Activated B cell treated with CpG ODN at 0.5 μM for 24 hours (primary cell): ENCODE measurements at places on chromosomes 11 and 22. TPM values are rescaled to one million over a fixed set of nuclear protein-coding genes. Genes with fewer than 3 reads are reported as not detected.

The ARSA gene
- total RNA-seq = 49.0 and 50.9 TPM in 2 replicates

The CBL gene
- 26.2 and 27.8 TPM in 2 replicates for total RNA-seq

The TYR gene
- total RNA-seq = not detected in 2 replicates

The CSRP3 gene
- total RNA-seq = not detected in 2 replicates

The GSTT2B gene
- total RNA-seq = not detected in 2 replicates

The SERPIND1 gene
- not detected in 2 replicates for total RNA-seq

The OR2D2 gene
- total RNA-seq = not detected in 2 replicates

DNA sequence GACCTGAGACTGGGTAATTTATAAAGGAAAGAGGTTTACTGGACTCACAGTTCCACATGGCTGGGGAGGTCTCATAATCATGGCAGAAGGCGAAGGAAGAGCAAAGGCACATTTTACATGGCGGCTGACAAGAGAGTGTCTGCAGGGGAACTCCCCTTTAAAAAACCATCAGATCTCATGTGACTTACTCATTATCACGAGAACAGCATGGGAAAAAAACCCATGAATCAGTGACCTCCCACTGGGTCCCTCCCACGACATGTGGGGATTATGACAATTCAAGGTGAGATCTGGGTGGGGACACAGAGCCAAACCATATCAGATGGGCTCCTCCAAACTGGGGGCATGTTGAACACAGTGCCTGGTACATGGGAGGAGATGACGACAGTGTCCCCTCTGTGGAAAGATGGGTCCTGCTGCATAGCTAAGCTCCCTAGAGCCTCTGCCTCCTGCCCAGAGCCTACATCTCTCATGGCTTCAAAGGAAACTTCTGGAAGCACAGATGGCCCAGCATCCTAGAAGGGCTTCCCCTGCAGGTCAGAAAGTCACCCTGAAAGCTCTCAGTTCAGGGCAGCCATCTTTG, 46.1 kb downstream of the MYEOV start:
- no peaks in the 10 kb centered on the region for H3K27me3 ChIP-seq
- peaks cover 17% of the 10 kb centered on the region for H3K4me1 ChIP-seq
- DNase-seq = no peak
- H3K36me3 ChIP-seq = no peaks in the 10 kb centered on the region
- H3K4me3 ChIP-seq = no peak overlapping the region

DNA sequence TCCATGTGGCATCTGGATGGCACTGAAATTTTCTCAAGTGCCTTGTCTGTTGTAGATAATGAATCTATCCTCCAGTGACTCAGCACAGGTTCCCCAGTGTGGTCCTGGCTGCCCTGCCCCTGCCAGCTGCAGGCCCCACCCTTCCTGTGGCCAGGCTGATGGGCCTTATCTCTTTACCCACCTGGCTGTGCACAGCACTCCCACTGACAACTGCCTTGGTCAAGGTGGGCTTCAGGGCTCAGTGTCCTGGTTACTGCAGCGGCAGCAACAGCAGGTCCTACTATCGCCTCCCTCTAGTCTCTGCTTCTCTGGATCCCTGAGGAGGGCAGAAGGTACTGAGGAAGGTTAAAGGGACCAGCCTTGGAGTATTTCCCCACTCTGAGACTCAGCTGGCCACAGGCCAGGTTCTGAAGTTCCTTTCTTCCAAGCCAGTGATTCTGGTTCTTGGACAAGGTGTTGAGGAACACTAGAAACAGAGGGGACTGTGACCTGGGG, 3.1 kb downstream of the HMBS start:
- DNase-seq = no peak
- H3K27me3 ChIP-seq = no peaks in the 10 kb centered on the region
- peaks cover 22% of the 10 kb centered on the region for H3K4me1 ChIP-seq
- H3K4me3 ChIP-seq = no peak overlapping the region

DNA sequence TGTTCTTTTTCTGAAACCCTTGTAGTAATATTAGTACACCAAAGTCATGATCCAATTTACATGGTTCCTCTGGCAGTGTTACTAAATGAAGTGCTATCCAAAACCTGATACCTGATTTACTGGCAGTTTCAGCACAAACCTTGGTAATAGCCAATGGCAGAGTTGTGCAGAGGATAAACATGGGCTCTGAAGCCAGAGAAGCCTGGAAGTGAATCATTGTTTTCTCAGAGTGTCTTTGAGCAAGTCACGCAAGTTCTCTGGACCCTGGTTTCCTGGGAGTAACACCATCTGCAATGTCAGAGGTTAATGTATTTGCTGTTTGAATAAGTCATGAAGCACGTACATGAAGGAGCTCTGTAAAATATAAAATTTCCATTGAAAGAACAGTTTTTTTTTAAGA, 222.3 kb upstream of the NARS2 start:
- no peak for DNase-seq
- no peaks in the 10 kb centered on the region for H3K36me3 ChIP-seq
- H3K27me3 ChIP-seq = no peaks in the 10 kb centered on the region
- no peaks in the 10 kb centered on the region for H3K4me1 ChIP-seq
- H3K27ac ChIP-seq = no peak overlapping the region

- DNase-seq = no peak
- H3K4me3 ChIP-seq = no peak overlapping the region
- peaks cover 7% of the 10 kb centered on the region for H3K4me1 ChIP-seq
Observed at GRCh38 chr11:12090061-12090591, 20.3 kb upstream of the MICAL2 start.

DNA sequence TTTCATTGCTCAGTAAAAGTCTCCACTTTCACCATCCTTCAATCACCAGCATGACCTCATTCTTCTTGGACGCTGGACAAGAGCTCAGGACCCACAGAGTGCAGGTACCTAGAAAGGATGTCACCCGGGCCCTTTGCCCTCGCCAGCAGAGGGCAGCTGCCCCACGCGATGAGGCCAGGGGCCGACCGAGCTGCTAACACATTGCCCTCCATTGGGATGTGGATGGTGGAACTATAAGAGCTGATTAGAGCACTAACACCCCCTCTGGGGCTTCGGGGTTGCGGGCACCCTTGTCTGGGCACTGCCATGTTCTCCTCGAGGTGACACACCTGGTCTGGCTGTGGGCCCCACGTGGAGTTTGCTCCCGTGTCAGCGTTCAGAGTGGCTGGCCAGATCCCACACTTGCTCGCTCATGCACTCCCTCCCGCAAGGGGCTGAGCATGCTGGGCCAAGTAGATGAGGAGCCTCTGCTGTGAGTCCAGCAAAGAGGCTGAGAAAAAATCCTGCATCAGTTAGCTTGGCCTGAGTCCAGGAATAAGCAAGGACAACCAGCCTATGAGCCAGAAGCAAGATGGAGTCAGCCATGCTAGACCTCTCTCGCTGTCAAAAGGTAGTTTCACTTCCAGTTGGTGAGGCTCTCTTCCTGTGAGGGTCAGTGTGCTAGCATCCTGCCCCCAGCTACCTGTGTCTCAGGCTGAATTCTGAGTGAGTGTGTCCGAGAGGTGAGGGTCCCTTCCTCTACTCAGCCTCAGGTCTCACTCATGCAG, 9.8 kb downstream of the KRTAP5-6 start:
- DNase-seq = no peak
- no peaks in the 10 kb centered on the region for H3K36me3 ChIP-seq
- peaks cover 11% of the 10 kb centered on the region for H3K27me3 ChIP-seq
- peak overlapping the region; percentile 50 for H3K27ac ChIP-seq
- H3K4me3 ChIP-seq = no peak overlapping the region
- H3K4me1 ChIP-seq = peaks cover 30% of the 10 kb centered on the region

DNA sequence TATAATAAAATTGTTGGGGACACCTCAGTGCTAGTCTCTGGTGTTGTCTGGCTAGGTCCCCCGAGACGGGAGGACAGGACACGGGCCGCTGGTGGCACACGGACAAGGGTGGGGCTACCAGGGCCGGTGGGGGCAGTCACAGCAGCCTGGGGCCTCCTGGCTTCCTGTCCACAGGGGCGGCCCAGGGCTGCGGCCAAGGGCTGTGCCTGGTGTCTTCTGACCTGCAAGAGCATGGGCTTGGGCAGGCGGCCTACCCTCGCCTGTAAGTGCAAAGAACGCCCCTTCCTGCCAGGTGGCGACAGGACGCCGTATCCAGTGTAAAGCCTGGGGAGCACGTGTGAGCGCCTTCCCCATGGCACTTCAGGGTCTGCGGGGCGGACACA, 3.6 kb downstream of the LRFN4 start:
- H3K36me3 ChIP-seq = no peaks in the 10 kb centered on the region
- DNase-seq = no peak
- peaks cover 8% of the 10 kb centered on the region for H3K4me1 ChIP-seq
- no peak overlapping the region for H3K4me3 ChIP-seq

DNA sequence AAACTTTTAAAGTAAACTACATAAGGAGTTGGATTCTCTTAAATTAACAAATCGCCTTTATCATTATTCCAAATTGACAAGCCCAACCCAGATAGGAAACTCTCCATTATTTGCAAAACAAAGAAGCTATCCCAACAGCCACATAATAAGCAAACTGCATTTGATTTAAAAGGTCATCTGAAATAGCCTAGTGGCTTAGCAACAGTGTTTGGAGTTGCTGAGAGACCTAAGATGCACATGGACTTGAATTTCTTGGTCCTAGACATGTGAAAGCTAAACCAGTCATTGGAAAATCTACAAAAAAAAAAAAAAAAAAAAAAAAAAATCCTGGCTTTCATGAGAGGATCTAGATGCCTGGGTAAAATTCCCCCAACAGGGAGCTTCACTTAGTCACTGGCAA, 69.5 kb downstream of the PRCP start:
- H3K36me3 ChIP-seq = peaks cover 69% of the 10 kb centered on the region
- no peak overlapping the region for H3K27ac ChIP-seq
- no peak overlapping the region for H3K4me3 ChIP-seq
- no peaks in the 10 kb centered on the region for H3K4me1 ChIP-seq
- no peak for DNase-seq
- no peaks in the 10 kb centered on the region for H3K27me3 ChIP-seq

DNA sequence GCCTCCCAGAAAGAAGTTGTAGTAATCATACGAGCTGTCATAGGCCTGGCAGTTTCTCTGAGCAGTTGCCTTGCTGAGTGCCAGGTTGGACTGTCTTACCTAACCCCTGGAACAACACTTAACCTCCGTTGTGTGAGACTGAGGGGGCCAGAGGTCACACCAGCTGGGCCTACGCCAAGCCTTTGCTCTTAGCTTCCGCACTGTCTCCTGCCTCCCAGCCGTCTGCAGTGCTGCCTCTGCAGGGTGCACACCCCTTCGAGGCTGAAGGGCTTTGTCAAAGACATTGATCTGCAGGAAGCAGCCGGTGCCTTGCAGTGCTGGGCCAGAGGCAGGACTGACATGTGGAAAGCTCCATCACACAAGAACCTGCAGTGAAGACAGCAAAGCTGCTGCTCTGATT, 16.7 kb downstream of the TAB1 start:
- no peaks in the 10 kb centered on the region for H3K27me3 ChIP-seq
- H3K36me3 ChIP-seq = peaks cover 58% of the 10 kb centered on the region
- H3K27ac ChIP-seq = no peak overlapping the region
- H3K4me1 ChIP-seq = peaks cover 23% of the 10 kb centered on the region

- no peaks in the 10 kb centered on the region for H3K27me3 ChIP-seq
- no peak overlapping the region for H3K27ac ChIP-seq
- H3K4me3 ChIP-seq = no peak overlapping the region
- H3K4me1 ChIP-seq = peaks cover 38% of the 10 kb centered on the region
- peaks cover 11% of the 10 kb centered on the region for H3K36me3 ChIP-seq
Observed at GRCh38 chr11:96238563-96239135, 104.3 kb downstream of the MAML2 start.

GRCh38 chr11:18700375-18700774, 1.8 kb downstream of the TMEM86A start:
- H3K27ac ChIP-seq = no peak overlapping the region
- H3K36me3 ChIP-seq = no peaks in the 10 kb centered on the region
- DNase-seq = no peak
- peaks cover 23% of the 10 kb centered on the region for H3K4me1 ChIP-seq
- H3K4me3 ChIP-seq = peak overlapping the region; percentile 80

GRCh38 chr11:31825838-31826484, 14.8 kb upstream of the PAX6 start:
- no peak for DNase-seq
- H3K4me3 ChIP-seq = no peak overlapping the region
- no peak overlapping the region for H3K27ac ChIP-seq
- no peaks in the 10 kb centered on the region for H3K4me1 ChIP-seq

- H3K27ac ChIP-seq = no peak overlapping the region
- no peaks in the 10 kb centered on the region for H3K36me3 ChIP-seq
- no peaks in the 10 kb centered on the region for H3K4me1 ChIP-seq
Observed at GRCh38 chr11:14393889-14394288, 34.9 kb upstream of the RRAS2 start.

DNA sequence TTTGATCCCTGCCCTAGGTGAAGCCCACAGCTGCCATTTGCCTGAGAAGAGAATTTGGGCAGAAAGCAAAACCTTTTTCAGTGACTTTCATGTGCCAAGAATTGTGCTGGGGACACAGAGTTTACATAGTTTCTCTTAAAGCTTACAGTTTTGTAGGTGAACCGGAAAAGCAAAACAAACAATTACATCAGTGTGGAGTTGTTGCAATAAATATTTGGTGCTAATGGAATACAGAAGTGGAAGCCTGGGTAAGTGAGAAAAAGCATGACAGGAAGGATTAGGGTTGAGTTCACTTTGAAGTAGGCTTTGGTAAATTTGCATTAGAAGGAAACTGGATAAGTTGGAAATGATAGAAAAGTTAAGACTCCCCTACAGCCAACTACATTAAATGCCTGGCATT, 82.7 kb downstream of the RASSF10 start:
- no peak overlapping the region for H3K27ac ChIP-seq
- no peaks in the 10 kb centered on the region for H3K27me3 ChIP-seq
- no peaks in the 10 kb centered on the region for H3K36me3 ChIP-seq
- no peaks in the 10 kb centered on the region for H3K4me1 ChIP-seq
- DNase-seq = no peak
- no peak overlapping the region for H3K4me3 ChIP-seq

DNA sequence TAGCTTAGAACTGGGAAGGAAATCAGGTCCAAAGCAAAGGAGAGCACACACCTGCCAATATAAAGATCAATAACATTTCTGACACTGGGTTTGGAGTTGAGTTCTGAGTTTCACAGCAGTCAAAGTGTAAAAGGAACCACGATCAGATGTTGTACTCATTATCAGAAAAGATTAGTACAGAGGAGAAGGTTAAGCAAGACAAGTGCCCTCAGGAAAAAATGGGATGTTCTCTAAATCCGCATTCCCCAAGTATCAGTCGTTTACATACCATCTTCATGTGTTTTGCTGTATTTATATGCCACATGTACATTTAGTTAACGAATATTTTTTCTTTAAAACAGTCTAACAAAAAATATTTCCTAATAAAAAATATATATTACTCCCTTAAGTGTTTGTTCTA, 23.0 kb upstream of the RRAS2 start:
- H3K27me3 ChIP-seq = no peaks in the 10 kb centered on the region
- no peak for DNase-seq
- peak overlapping the region; percentile 69 for H3K27ac ChIP-seq
- H3K36me3 ChIP-seq = no peaks in the 10 kb centered on the region
- H3K4me1 ChIP-seq = peaks cover 14% of the 10 kb centered on the region
- peak overlapping the region; percentile 80 for H3K4me3 ChIP-seq
